ENCODE measurements at places on chromosomes 7 and 10.

GRCh38 chr10:114680543-114681117 is 22.6 kb upstream of the ABLIM1 start:
- DNase-seq: no peak

DNA sequence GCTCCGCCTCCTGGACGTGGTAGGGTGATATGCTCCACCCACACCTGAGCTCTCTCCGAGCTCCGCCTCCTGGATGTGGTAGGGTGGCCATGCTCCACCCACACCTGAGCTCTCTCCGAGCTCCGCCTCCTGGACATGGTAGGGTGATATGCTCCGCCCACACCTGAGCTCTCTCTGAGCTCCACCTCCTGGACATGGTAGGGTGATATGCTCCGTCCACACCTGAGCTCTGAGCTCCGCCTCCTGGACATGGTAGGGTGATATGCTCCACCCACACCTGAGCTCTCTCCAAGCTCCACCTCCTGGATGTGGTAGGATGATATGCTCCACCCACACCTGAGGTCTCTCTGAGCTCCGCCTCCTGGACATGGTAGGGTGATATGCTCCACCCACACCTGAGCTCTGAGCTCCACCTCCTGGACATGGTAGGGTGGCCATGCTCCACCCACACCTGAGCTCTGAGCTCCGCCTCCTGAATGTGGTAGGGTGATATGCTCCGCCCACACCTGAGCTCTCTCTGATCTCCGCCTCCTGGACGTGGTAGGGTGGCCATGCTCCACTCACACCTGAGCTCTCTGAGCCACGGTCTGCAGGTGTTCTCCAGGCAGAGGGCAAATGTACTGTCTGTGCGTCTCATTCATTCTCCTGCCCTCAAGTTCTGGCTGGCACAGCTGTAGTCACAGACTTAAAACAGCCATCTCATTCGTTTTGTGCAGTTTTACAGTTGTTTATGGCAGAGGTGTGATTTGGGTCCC is 252.4 kb downstream of the DIP2C start:
- DNase-seq: no peak

DNA sequence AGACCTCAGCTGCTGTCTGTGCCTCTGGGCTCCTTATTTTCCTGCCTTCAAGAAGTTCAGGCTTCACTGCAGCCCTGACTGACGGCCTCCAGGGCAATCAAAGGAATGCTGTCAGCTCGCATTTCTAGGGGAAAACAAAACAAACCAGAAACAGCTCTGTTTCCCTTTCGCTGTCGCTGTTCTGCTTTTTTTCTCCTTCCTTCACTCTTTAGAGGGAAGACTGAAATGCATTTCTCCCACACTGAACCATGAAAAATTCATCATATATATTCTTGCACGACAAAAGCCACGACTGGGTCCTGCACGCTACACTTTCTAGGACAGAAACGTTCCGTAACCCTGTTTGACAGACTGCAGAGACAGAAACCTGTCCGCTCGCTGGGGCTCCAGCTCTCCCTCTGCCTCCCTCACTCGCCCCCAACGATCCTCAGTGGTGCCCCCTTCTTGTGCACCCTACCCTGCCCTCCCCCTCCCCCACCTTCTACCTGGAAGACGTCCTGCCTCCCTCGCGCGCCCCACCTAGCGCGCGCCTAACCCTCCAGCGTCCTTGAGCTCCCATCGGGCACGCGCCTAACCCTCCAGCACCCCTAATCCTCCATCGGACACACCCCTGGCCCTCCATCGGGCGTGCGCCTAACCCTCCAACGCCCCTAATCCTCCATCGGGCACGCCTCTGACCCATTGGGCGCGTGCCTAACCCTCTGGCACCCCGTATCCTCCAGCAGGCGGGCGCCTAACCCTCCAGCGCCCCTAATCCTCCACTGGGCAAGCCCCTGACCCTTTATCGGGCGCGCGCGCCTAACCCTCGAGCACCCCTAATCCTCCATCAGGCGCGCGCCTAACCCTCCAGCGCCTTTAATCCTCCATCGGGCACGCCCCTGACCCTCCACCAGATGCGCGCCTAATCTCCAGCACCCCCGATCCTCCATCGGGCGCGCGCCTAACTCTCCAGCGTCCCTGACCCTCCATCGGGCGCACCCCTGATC is 37.1 kb downstream of the SVOPL start:
- DNase-seq: no peak

DNA sequence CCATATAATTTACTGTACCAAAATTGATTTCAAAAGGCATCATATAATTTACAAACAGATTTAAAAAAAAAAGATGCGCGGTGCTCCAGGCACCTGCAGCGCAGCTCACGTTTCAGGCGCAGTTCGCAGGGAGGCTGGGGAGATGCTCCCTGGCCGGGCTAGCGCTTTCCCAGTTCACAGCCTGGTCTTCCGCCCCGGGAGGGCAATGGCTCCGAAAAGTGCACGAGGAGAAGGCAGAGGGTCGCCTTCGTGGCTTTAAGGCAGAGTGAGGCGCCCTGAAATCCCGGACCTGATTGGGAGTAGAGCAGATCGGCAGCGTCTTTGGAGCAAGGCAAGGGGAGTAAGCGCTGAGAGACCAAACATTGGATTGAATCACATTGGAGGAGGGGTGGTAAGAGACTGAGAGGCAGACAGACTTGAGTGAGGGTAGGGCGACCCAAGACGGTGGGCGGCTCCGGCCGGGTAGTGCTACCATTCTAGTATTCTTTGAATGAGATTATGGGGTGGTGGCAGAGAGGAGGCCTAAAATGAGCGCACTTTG is 1.5 kb downstream of the NEUROG3 start:
- no peak for DNase-seq

DNA sequence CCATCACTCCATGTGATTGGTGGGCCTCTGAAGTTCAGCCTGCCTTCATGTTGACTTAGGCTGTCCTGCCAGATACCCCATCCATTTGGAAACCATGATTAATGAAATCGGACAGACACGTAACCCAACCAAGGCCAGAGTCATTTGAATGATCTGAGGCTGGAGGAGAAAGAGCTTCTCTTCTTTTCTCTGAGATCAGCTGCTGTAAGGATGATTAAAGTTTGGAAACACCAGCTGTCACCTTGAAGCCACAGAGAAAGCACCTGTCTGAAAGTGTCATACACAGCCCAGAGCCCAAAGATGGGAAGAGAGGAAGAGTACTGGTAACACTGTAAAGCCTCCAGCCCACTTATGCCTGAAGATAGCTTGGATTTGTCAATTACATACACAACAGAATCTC is 22.9 kb downstream of the NEBL start:
- no peak for DNase-seq

DNA sequence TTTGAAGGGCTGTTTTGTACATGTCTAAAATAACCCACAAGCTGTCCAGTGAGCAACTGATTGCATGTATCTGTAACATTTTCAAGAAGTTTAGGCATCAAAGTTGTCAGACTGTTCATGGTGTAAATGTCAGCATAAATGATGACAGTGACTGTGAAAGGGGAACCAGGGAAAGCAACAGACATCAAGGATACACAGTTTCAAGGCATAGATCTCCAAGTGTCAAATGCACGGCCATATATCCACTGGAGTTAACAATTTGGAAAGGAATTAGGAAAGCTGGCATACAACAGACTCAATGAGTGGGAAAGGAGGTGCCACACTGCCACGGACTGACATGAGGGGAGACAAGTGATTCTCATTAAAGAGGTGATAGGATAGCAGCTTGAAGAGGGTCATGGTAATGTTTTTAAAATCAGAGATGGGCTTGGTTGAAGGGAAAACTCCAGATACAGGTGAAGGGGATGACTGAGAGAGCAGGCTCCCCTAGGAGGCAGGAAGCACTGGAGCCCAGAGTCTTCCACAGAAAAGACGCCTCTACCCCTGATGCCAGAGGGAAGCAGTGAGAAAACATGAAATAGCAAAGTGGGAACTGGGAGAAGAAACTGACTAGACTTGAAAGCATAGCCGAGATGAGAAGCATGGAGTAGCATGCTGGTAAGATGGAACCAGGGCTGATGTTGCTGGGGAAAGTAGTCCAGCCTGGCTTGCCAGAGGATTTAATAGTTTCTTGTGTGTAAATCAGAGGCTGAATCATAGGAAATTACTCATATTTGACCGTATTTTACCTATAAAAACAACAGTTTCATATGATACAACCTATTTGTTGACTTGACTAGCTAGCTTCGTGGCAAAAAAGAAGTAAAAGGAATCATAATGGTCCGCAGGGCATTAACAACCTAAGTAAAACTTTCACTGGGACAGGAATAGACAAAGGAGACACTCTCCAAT is 18.6 kb downstream of the NSMCE4A start:
- DNase-seq: peak; percentile 10

GRCh38 chr10:44260286-44260928 is 124.5 kb downstream of the CXCL12 start:
- no peak for DNase-seq

DNA sequence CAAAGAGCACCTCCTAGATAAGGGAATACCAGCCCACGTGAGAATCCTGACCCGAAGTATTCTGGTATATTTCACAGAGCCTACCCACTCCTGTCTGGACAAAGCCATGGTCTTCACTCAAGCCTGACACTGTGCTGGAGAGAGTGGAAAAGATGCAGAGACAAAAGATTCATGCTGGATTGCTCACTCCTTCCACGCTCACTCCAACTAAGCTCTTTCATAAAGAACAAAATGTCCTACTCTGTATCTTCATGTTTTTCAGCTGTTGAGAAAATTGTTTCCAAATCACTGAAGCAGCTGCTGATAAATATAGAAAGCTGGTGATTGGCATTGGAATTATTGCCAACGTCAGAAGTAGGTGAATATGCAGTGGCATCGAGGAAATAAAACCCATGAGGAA is 106.0 kb downstream of the ABLIM1 start:
- no peak for DNase-seq

- no peak for DNase-seq
These were observed 22.6 kb upstream of the DDX50 start for GRCh38 chr10:68878496-68878895.

GRCh38 chr10:16009785-16010184 is 149.5 kb upstream of the MINDY3 start:
- DNase-seq: no peak

DNA sequence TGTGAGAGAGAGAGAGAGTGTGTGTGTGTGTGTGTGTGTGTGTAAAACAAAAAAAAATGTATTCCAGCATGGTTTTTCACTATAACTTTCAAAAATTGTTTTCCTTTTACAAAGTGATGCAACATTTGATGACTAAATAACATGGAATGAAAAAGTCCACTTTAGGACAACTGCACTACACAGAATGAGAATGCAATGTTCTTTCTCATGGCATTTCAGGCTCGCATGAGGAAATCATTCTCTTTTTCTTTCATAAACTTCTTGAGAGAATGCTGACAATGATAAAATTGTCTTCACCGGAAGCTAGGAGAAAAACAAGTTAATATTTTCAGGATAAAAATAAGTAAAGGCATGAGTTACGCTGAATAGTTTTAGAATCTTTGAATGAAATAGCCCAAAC is 53.7 kb downstream of the SLC16A12 start:
- no peak for DNase-seq

DNA sequence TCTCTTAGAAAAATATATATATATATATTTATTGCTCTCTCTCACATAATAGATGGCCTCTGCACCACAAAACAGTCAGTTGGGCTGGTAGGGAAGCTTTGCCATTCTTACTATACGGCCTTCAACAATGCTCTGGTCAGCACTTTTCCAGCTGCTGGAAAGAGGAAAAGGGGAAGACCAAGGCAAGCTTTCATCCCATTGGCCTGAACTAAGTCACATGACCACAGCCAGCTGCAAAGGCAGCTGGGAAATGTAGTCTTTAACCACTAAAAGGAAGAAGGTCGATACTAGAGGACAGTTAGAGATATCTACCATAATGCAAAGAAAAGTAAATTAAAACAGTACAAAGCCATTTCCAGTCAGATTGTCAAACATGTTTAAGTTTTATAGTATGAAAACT is 58.4 kb upstream of the MACROH2A2 start:
- DNase-seq: no peak

- DNase-seq: no peak
These were observed 70.1 kb downstream of the MCU start for GRCh38 chr10:72762042-72762441.

GRCh38 chr7:41942468-41943093 is 239.7 kb upstream of the INHBA start:
- no peak for DNase-seq

DNA sequence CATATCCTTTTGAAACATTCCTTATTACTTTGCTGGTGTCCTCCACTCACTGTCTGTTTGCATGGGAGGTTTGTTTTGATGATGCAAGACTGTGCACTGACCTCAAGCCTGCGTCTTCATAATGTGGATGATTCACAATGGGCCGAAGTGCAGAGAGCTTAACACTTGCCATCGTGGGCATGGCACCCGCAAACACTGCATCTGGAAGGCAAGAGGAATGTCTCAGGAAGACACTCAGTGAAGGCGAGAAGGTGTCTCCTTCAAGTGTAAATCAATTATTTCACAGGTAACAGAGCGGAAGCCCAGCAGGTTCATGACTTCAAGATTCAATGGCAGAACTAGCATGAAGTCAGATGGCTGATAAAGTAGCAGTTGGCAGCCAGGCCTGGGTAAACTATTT is 98.1 kb downstream of the DPY19L1 start:
- DNase-seq: no peak

GRCh38 chr10:34629084-34629483 is 186.0 kb downstream of the PARD3 start:
- no peak for DNase-seq

- DNase-seq: no peak
These were observed 867.3 kb upstream of the AUTS2 start for GRCh38 chr7:68730964-68731363.

DNA sequence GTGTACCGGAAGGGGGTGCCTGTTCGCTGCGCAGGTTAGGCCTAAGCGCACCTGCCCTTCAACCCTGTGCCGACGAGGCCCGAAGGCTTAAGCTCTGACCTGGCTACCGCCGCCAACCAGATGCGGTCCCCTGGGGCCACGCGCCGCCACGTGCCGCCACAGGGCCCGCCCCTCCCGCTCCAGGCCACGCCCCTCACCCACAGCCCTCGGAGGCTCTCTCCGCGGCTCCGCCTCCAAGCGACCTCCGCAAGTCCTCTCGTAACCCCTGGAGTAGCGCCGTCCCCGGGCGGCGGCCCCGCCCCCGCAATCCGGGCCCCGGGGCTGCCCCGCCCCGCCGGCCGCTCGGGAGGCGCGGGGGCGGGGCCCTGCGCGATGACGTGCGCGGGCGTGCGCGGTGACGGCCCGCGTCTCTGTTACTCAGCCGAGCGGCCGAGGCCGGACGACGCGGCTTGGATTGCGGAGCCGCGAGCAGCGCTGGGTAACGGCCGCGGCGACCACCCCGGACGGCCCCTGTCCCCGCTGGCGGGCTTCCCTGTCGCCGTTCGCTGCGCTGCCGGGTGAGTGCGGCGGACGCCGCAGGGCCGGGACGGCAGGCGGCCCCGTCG is at the start of gene MAPK8:
Gene MAPK8, plus strand, starts transcription at position 413 of the 605 bp plus-strand sequence. CDS start 94,984 bp downstream, outside the sequence.
- peak; percentile 86 for DNase-seq

DNA sequence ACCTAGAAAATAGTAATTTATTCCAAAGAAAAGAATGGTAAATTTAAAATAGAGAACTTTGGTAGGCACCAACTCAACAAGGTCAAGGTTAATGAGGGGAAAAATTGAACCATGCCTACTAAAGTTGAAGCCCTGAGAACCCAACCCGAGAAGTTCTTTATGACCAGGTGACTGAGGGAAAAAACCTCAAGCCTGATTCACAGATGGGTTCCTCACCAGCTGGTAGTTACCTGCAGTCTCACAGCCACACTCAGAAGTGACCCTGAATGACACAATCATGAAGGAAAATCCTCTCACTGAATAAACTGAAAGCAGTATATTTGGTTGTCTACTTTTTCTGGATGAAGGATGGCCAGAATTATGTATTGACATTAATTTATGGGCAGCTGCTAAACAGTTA is 7.0 kb downstream of the C10orf67 start:
- DNase-seq: no peak

- no peak for DNase-seq
These were observed 165.7 kb downstream of the SORCS3 start for GRCh38 chr10:104806801-104807200.

- DNase-seq: no peak
These were observed 282.0 kb upstream of the AKR1E2 start for GRCh38 chr10:4543938-4544533.
